ENCODE measurements at places on chromosomes 1 and 21.

DNA sequence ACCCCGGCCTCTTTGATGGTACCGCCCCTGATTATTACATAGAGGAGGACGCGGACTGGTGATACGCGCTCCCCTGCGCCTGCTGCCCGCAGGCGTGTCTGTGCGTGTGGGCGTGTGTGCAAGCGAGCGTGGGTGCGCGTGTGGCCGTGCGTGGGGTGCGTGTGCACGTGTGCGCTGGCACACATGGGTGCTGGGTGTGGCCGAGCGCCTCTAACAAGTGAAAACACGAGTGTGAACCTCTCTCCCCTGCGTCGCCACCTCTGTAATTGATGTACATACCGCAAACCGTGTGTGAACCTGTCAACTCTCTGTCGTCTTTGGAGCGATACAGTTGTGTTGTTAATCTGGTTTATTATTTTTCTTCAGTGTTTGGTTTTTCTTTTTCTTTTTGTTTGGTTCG is 87.8 kb upstream of the TMEM51 start:
- no peak for DNase-seq

- no peak for DNase-seq
Observed at GRCh38 chr1:25210728-25211127, 21.6 kb downstream of the SYF2 start.

DNA sequence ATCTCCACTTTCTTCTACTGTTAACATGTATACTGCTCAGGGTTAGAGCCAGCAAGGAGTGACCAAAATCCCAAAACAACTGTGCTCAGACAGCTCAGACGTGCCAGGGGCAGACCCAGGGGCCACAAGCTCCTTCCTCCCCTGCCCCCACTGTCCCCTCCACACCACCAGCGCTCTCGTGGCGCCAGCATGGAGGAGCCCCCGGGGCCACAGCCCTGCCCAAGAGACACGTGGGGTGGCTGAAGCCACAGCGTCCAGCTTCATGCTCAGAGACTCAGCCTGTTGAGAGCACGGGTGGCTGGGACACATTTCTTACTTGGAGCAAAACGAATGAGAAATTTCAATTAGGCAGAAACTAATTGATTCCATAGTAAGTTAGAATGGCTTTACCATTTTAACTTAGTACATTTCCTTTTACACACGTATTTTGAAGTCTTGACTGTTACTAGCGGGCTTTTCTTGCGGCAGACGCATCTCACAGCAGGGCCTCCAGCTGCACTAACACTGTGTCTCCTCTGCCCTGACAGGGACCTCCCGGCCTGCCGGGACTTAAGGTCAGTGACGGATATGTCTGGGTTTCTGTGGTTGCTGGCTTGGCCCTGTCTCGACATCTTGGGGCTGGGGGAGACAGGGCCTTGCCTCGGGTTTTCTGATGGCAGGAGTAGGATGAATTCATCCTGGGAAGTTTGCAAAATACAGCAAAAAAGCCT is 54.2 kb downstream of the SLC19A1 start:
- no peak for DNase-seq

DNA sequence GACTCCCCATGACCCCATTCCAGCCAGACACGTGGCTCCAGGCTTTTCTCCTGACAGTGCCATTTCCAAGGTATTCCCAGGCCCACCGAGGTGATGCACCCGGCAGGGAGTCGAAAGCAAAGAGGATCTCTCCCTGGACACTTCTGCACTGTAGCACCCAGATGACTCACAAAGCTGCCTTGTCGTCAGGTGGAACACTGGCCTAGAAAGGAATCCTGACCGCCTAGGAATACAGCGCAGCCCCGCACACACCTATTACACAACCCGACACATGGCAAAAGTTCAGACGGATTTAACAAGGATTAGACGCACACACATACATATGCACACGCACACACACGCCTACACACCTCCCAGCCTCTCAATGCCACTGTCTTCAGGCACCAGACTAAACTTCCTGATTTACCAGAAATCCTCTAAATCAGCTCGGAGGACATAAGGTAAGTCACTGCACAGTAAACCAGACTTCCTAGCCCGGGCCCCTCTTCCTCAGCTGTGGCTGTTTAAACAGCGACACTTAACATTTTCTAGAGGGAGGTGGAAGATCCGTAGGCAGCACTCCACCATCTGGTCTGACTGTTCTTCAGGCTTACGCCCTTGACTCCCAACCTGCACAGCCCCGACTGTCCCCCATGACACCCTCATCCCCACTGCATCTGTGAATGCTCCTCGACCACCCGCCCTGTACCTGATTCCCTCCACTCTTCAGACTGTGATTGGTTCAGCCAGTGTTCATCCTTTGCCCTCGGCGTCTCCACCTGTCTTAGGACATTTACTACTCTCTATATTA is 12.7 kb downstream of the FAM89A start:
- DNase-seq, result no peak

GRCh38 chr1:94305704-94306103 is 68.3 kb upstream of the ARHGAP29 start:
- DNase-seq, result no peak

DNA sequence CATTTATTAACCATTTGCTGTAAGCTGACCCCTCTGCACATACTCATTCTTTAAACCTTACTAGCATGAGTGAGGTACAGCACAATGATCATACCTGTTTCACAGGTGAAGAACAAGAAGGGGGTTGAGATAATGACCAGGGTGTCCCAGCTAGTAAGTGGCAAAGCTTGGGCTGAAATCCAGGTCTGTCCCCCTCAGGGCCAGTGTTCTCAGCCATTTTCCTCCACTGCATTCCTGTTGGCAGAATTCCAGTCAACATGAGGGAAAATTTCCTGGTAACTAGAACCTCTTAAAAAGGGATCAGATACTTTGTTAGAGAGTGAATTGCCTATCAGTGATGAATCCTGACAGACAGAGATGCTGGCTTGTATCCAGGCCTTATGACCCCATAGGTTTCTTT is 48.1 kb downstream of the SPATA46 start:
- DNase-seq, result no peak

DNA sequence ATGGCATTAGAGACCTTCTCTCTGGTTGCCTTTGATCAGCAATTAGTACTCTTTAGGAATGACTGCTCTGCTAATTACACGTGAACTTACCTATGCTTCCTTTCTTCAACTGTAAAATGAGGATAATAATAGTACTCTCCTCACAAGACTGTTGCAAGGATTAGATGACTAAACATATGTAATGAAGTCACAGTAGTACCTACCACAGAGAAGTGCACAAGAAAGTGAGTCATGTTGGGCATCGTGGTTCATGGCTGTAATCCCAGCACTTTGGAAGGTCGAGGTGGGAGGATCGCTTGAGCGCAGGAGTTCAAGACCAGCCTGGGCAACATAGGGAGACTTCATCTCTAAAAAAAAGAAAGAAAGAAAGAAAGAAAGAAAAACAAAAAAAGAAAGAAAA is 68.1 kb upstream of the AK4 start:
- DNase-seq, result no peak

- DNase-seq, result no peak
Observed at GRCh38 chr1:241677201-241677600, 25.1 kb downstream of the WDR64 start.

DNA sequence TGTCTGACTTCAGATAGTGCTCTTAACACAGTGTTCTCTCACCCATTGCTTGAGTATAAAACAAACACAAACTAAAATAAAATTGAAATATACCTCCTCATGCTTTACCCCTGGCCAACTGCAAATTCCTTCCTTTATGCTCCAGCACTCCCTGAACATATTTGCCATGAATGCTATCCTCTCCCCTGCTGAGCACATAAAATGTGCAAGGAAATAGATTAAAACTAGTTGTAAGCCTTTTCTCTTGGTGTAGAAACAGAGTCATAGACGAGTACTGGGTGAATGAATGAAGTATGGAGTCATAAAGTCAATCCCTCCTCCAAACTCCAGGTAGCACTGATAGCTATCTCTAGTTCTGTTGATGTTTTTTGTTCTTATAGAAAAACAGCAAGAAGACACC is 2.6 kb downstream of the GPR161 start:
- no peak for DNase-seq

DNA sequence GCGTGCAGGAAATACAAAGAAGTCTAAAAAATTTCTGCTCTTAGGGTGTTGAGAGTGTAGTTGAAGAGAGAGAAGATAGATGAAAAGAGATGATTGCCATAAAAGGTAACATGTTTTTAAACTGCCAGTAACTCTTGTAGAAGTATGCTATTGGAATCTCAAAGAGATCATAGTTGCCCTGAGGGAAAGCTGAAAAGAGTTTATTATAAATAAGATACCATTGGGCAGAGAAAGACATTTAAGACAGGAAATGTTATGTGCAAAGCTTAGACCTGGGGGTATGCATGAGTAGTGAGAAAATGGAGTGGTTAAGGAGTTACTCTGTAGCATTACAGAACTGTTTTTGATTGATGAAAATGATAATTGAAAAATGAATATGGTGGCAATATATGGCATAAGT is 17.6 kb downstream of the GABPA start:
- no peak for DNase-seq

GRCh38 chr1:240322943-240323342 is 231.3 kb downstream of the FMN2 start:
- DNase-seq, result no peak

- DNase-seq, result no peak
Observed at GRCh38 chr1:228360533-228361313, 45.9 kb downstream of the TRIM11 start.

GRCh38 chr1:228882041-228882770 is 146.9 kb downstream of the RHOU start:
- no peak for DNase-seq

- DNase-seq, result no peak
Observed at GRCh38 chr1:197151185-197151584, 4.7 kb upstream of the ASPM start.

- DNase-seq, result no peak
Observed at GRCh38 chr1:193005785-193006184, 53.4 kb downstream of the UCHL5 start.

GRCh38 chr21:43025636-43026180 is 49.9 kb downstream of the CBS start:
- no peak for DNase-seq

DNA sequence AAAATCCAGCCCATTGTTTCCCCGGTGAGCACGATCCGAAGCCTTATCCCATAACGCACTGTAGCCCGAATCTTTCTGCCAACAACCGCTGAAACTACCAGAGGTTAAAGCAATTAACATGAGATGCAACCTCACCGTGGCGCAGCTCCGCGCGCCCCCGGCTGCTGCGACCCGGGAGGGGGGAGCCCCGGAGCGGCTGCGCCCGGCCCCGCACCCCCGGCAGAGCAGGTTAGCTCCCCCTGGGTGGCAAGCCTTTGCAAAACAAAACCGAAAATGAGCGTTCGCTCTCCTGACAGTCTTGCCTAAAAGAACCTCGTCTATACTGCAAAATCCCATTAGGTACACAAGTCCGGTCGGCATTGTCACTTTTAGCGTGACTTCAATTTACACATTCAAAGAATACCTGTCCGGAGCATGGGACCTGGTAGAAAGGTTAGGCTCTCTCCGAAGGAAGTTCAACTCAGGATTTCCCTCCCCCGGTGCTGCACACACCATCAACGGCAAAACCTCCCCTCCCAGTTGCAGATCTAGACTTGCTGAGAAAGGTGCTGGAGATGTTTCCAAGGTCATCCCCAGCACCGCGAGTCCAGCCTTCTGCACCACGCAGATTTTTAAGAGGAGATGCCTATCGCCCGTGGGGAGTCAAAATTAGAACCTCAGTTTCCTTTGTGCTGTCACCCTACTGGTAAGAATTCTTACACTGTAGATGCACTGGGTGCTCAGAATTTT is 107.5 kb downstream of the ZNF281 start:
- DNase-seq, result peak; percentile 4

GRCh38 chr1:35748326-35748725 is 21.5 kb downstream of the CLSPN start:
- DNase-seq, result no peak

GRCh38 chr1:235911300-235911662 is 44.6 kb upstream of the LYST start:
- DNase-seq, result no peak

DNA sequence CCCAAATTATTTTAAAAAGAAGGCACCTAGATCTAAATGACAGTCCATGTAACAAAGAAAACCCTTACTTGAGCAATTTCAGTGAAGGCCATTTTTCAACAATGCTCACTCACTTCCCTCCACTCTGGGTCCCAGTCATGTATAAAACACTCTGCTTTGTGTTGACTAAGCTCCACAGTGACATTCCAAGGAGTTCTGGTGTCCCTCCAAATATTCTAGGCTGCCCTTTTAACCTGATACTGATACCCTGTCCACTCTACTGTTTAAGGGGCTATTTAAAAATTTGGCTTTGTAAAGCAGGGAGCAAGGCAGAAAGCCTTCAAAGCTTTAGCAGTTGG is 73.6 kb downstream of the GNG12 start:
- DNase-seq, result no peak

DNA sequence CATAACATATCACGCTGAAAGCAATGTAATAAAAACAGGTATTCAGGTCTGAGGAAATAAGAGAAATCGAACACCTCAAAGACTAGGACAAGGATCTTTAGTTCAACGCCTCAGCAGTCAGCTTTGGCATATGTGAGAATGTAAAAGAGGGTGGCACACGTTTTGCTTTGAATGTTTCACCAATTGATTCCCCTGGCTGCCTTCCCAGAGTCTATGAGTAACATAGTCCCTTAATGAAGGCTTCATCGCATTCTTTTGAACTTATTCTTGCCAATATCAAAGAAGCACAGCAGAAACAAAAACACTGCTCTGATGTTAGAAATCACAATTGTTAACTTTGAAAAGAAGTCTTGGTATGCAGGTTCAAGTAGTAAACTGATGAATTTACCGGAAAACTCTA is 764.8 kb downstream of the ADGRL2 start:
- no peak for DNase-seq

DNA sequence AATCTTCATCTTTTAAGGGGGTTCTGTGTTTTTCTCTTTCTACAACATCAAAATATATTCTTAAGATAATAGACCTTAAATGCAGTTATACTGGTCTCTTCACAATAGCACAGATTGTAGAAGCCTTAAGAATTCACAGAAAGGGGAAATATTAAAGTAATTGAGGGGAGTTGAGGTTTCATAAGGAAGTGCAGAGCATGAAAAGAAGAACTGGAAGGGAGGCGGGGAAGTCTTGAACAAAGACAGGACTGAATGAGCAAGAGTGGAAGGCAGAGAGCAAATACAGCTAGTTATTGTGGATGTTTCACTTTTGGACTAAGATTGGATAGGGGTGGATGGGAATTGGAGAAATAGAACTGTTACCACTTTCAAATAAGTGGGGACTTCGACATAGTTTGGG is 67.7 kb downstream of the PTGER3 start:
- no peak for DNase-seq

- DNase-seq, result no peak
Observed at GRCh38 chr1:172515927-172516326, 17.0 kb upstream of the SUCO start.

- no peak for DNase-seq
Observed at GRCh38 chr1:65253800-65254319, 55.5 kb upstream of the DNAJC6 start.

GRCh38 chr21:24509131-24509530 is 1098.2 kb downstream of the MRPL39 start:
- DNase-seq, result no peak

- DNase-seq, result no peak
Observed at GRCh38 chr1:247539215-247539614, 3.0 kb upstream of the OR2C3 start.

Measured in activated naive CD4-positive, alpha-beta T cell (primary cell).